ENCODE measurements at places on chromosomes 2 and 18.

DNA sequence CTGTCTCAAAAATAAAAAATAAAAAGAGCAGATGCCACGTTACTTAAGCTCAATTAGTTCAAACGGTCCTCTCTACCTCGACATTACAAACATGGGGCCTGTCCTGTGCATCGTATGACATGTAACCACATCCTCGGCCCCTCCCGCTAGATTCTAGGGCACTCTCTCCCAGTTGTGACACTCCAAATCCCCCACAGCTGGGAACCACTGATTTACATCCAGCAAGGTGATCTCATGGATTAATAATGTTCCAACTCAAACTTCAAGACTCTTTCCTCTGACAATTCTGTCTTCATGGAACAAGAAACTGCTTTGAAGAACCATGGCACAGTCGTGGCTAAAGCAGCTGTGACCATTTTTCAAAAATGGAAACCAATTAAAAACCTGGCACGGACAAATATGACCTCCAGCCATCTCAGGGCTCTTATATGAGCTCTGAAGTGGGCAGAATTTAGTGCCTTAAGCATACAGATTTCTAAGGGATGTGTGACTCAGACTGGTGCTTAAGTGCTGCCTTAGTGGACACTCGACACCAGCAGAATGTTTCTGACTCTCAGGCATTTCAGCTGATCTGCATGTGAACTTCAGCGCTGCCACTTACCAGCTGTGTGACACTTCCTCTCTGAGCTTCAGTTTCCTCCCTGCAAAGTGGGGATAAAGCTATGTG, 31.7 kb upstream of the ASAP2 start:
- no peak for DNase-seq

DNA sequence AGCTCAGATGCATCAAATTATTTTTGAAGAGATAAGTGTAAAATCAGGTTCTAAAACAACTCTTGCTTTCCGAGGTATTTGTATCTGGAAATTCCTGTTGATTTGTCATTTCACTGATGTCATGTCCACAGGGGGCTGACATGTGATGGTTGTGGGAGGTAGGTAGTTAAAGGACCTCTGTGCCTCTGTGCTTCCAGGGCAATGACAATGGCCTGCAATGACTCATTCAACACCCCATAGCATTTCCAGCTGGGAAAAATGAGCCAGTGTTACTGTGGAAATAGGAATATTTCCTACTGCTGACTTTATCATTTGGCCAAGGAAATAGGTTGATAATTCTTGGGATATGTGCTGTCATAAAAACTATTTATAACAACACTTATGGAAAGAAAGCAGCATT, 86.2 kb upstream of the CCDC195 start:
- DNase-seq: no peak

DNA sequence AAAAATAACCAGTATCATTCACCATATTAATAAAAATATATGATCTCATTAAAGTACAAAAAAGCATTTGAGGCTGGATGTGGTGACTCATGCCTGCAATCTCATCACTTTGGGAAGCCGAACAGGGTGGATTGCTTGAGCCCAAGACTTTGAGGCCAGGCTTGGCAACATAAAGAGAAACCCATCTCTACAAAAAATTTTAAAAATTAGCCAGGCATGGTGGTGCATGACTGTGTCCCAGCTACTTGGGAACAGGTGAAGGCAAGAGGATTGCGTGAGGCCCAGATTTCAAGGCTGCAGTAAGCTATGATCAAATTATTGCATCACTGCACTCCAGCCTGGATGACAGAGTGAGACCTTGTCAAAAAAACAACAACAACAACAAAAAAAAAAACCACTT, 75.9 kb downstream of the RAD51AP2 start:
- DNase-seq: no peak

DNA sequence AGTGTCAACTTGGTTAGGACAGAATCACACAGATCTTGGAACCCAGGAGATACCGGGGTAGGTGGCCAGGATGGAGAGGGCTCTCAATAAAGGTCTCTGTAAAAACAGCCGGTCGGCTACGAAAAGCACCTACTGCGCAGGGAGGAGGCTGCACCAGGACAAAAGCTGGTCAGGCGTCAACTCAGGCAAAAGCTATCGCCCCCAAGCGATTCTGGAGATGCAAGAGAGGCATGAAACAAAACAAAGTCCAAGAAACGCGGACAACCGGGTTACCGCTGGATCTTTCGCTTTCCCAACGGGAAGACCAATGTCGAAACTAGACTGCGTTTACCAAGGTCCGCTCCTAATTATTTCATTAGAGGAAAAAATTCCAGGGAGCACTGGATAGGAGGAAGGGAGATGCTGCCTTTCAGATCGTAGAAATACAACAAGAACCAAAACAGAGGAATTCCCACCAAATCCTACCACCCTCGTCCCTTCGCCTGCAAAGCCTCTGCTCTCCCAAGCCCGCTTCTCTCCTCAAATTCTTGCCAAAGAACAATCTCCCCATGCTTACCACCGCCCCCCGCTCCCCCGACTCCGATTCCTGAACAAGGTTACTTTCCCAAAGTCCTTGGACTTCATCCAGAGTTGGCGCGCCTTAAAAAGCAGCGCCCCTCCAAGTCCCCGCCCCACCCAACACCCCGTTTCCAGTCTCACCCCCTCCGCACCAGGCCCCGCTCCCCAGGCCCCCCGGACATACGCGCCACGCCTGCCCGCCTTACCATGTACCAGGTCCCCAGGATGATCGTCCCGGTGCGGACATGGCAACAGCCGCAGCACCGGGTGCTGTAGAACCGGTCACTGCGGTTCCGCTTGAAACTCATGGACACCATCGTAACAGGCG, 539 bp downstream of the LAPTM4A start:
- no peak for DNase-seq

DNA sequence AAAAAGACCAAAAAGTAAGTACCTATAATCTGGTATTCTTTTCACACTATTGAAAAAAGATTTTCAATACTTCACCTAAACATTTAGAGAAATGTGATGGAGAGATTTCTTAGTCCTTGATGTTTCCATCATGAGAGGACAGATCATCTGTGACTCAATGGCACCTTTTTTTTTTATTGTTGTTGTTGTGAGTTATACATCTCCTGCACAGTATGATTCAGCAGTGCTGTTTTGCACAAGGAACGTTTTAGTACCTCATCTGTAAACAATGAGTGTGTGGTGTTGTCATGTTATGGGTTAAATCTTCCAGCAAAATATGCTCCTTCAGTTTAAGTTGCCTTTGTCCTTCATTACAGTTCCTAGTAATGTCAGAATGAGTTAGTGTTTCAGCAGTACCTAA, 2.2 kb downstream of the KIAA1328 start:
- no peak for DNase-seq

GRCh38 chr2:233944269-233944668, 27.1 kb downstream of the TRPM8 start:
- DNase-seq: no peak

GRCh38 chr2:184370954-184371353, 227.4 kb upstream of the ZNF804A start:
- no peak for DNase-seq

DNA sequence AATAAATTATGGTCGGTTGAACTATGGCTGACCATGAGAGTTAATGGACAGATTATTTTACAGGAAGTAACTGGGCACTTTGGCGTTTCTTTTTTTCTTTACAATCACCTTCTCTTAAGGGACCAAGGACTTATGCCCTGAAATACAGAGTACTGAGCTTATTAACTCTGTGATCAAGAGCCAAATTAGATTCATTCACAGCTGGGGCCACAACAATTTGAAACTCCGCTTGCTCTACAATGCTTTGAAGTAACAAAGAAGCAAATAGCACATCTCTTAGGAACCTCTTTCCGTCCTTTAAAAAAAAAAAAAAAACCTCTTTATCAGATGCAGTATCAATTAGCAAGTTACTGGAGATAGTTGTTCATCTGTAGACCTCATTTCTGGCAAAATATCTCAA, 112.0 kb downstream of the LYPD6 start:
- no peak for DNase-seq

DNA sequence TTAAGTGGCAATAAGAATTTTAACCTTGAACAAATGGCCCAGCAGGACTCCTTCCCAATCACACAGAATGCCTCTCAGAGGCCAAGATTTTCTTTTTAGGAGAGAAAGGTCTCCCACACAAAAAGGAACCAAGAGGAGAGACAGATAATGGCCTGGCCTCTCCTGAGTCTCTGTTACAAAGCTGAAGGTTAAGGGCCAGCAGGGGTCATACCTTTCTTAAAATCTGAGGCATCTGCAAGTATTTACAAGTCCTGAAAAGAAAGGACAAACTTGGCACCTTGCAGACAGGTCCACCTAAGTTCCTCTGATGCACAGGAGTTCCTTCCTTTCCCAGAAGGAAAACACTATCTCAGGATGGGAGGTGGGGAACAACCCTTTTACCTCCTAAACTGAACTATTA, 142.3 kb downstream of the TMEM163 start:
- DNase-seq: no peak

- no peak for DNase-seq
Observed at GRCh38 chr2:54672590-54673456, 50.6 kb upstream of the EML6 start.

DNA sequence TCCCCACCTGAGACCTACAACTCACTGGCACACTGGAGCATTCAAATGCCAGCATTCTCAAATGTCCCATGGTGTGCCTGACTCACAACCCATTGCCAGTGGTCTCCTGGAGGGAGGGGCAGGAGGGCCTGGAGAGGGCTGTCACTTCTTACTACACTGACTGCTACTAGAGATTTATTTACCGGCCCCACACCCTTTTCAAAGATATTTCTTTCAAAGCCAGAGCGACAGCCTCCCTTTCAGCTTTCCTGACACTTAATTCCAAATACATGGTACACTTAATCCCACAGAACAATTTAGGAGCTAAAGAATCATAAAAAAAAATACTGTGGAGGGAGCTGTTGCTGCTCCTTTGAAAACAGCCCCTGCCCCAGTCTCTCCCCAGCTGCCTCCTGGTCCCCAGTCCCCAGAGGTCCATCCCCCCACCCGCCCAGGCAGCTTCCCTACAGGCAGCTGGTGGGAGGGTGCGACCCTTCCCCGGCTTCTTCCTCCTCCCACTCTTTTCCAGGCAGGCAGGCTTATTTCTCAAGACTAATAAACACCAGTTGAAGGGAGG, 129.1 kb upstream of the SMAD2 start:
- no peak for DNase-seq

DNA sequence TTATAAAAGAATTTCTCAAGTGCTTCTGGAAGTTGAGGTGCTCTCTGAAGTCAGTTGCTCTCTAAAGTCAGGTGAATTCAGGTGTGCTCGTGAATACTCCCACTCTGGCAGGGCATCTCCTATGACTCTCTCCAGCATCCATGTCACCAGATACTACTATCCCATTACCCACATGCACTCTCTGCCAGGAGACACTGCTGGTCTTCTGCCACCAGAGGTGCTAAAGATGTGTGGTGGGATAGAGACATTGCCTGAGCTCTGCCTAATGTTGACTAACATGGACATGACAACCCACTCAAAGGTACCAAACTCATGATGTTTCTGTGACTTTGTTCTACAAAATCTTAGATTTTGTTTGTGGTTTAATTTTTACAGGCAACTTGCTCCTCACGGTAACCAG, 106.4 kb upstream of the HNRNPA3 start:
- no peak for DNase-seq

DNA sequence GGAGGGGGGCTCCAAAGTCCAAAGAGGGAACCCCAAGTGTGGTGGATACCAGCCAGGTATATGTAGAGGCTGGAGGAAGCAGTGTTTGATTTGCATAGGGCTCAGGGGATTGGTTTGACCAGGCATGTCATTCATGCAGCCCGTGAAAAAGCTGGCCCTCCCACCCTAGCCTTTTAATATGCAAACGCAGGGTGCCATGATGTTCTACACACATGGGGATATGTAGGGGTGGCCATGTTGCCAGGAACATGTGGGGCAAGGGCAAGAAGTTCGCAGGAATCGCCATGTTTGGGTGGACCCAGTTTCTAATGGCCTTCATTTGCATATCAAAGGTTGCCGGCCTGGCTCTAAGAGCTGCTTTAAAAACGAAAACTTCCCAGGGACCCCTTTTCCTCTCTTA, 33.6 kb downstream of the B3GNT7 start:
- no peak for DNase-seq

GRCh38 chr18:26190506-26190905, 35.7 kb upstream of the TAF4B start:
- DNase-seq: peak; percentile 4

- DNase-seq: no peak
Observed at GRCh38 chr2:230170532-230170931, 49.3 kb downstream of the SP110 start.

DNA sequence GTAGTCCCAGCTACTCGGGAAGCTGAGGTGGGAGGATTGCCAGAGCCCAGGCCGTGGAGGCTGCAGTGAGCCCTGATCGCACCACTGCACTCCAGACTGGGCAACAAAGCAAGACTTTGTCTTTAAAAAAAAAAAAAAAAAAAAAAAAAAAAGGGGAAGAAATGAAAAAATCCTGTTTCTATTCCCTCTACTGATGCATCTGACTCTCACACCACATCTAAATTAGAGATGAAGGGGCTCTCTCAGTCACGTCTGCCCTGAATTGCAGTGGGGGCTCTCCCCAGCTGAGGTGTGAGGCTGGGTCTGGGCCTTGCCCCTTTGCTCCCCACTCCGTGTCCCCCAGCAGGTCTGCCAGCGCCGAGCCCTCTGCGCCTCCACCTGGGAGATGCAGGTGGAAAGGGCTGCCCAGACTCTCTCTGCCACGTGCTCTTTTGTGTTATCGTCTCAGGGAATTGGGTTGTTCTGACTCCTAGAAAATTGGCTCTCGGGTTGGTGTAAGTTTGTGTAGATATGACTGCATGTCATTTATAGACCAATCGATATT, 30.2 kb downstream of the TRAPPC12 start:
- no peak for DNase-seq

GRCh38 chr2:88018909-88019308, 2.6 kb upstream of the RNU2-63P start:
- no peak for DNase-seq

DNA sequence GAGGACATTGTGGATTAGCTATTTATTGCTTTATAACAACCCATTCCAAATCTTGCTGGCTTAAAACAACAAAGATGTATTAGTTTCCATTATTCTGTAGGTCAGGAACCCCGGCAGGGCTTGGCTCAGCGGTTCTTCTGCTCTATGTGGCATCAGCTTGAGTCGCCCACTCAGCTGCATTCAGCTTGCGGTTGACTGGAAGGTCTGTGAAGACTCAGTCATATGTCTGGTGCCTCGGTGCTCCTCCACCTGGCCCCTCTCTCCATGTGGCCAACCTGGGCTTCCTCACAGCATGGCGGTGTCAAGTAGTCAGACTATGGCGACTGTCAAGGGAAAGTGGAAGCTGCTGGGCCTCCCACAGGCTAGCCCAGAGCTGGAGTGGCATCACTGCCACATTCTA, 48.6 kb downstream of the EMILIN2 start:
- no peak for DNase-seq

- no peak for DNase-seq
Observed at GRCh38 chr2:16186661-16187481, 246.5 kb downstream of the MYCN start.
